ENCODE measurements at places on chromosomes 16 and 17.

DNA sequence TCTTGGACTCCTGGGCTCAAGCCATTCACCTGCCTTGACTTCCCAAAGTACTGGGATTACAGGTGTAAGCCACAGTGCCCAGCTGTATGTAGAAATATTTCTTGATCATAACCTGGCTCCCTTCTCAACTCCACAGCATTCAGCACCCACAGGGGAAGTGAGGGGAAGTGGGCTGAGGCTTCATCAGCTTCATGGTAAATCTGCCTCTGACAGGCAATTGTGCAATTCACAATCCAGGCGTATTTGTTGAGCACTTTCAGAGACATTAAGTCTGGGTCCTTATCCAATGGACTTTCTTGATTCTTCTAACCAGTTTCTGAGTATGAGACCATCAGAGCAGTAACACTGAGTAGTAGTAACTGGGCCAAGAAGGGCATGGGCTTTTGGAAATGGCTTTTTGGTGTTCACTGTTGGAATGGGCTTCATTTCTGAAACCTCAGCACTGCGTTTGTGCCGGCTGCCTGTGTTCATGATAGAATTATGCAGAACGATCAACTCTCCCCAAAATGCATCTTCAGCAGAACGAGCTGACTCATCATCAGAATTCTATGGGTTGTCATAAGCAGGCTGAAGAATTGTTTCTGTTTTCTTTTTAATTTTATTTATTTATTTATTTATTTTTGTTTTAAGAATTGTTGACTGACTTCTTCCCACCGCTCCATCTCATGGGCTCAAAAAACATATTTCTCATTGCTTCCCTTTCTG is 28.9 kb downstream of the FAM20A start:
- DNase-seq: no peak

GRCh38 chr16:58086381-58087208 is 42.6 kb downstream of the CFAP20 start:
- no peak for DNase-seq

DNA sequence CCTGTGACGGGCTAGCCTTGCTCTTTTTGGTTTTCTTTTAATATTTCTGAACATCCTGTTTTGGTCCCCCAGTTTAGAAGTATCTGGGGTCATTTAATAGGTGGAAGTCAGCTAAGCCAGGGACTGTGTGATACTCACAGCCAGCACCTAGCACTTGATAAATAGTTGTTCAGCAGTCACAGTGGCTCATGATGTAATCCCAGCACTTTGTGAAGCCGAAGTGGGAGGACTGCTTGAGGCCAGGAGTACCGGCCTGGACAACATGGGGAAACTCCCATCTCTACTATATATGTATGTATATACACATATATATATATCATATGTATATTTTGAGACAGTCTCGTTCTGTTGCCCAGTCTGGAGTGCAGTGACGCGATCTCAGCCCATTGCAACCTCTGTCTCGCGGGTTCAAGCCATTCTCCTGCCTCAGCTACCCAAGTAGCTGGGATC is 1.8 kb upstream of the ZNRF1 start:
- no peak for DNase-seq

DNA sequence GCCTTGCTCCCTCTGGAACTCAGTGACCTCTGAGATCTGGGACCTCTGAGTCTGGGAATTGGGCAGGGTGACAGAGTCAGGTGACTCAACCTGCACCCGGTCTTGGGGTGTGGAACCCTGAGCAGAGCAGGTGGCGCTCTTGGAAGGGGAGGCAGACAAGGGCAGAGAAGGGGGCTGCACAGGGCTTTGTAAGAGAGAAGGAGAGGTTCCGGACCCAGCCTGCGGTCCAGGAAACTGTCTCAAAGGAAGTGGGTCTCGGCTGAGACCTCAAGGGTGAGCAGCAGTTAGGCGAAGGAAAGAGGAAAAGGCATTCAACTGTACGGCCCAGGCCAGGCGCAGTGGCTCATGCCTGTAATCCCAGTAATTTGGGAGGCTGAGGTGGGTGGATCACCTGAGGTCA is 10.0 kb upstream of the RIPOR1 start:
- DNase-seq: no peak

DNA sequence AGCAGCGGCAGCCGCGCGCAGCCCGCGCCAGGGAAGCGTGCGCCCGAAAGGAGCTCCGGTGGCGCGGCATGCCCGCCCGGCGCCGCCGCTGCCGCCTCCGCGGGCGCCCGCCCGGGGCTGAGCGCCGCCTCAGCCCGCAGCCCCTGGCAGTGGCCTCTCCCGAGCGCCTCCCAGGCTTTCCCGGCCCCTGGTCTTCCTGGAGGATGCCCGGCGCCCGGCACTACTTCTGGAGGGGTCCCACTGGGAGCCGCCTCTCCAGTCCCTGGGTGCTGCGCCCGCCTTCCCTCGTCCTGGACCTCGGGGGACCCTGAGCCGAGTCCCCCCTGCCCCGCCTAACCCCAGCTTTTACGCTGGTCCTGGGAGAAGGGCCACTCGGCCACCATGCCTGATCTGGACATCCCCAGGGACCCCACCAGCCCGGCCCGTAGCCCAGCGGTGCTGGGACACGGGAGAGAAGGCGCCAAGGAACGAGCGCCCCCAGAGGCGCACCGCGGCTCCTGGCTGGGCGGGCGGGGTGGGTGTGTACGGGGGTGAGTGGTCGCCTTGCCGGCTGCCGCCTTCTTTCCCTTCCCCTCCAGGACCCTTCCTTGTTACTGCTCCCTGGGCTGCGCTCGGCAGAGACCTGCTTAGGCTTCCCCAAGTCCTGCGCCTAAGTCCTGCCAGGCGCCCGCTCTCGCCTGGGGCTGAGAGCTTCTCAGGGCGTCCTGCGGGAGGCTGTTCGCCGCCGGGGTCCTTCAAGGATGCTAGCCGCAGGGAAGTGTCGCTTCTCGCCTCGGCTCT is 704 bp downstream of the ASIC2 start:
- no peak for DNase-seq

DNA sequence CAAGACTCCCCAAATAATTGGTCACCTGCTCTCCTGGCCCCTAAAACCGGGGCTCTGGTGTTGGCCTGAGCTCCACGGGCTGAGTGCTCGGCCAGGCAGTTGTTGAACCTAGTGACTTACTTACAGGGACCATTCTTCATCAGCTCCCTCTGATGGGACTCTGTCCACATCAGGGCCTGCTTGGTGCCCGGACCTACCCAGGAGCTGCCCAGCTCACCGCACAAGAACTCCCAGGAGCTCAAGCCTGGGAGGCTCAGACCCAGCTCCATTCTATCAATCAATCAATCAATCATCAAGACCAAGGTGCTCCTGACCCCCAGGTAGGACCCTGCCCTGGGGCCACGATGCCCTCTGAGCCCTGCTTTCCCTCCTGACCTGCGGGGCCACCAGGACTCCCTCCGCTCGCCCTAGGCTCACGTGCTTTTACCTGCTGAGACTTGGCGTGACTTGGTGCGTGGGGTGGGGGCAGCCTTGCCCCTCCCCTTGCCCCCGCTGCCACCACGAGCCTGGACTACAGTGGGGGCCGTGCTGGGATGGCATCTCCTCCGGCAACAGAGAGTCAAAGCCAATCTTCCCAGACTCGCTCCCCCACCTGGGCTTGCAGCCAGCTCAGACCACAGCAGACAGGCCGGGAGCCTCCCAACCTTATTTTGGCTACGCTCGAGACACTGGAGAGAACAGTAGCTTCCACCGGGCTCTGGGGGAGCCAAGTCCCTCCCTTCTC is 15.7 kb downstream of the IL34 start:
- DNase-seq: no peak

DNA sequence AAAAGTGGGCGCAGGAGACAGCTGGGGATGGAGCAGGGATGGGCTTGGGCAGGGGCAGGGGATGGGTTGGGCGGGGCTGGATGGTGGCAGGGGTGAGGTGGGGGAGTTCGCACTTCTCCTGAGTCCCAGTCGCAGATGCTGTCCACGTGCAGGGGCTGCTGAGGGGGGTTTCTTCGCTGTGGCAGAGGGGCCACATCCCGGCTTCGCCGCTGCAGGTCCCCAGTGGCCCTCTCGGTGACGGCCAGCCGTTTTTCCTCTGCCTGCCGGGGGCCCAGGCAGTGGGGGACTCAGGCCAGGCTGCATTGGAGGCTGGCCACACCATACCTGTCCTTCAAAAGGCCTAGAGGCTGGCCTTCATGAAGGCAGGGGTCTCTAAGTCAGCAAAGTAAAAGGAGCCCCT is 8.3 kb downstream of the EVPL start:
- DNase-seq: no peak

DNA sequence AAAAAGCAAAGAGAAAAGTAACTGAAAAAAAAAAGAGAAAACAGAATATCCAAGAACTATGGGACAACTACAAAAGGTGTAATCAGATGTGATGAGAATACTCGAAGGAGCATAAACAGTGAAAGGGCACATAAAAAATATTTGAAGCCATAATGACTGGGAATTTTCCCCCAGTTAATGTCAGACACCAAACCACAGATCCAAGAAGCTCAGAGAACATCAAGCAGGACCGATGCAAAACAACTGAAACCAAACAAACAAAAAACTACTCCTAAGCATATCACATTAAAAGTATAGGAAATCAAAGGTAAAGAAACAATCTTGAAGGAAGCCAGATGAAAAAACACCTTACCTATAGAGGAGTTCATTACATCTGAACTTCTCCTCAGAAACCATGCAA is 27.6 kb upstream of the IRX5 start:
- DNase-seq: no peak

DNA sequence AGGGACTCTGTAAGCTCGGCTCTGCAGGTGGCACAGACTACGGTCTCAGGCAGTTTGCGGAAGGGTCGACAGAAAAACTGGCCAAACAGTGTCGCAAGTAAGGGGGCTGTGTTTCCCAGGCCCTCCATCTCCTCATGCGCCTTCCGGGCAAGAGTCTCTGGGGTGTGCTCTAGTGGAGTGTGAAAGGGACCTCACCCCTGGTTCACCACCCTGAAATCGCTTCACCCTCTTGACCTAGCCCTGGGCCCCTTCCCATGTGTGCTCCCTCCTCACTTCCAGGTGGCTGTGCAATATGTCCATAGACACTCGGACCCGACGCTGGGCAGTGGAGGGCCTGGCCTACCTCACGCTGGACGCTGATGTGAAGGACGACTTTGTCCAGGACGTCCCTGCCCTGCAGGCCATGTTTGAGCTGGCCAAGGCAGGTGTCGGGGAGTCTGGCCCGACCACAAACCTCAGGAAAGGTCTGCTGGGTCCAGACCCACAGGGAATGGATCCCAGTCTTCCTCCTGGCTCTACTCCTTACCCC is 22.3 kb downstream of the UNC45B start:
- no peak for DNase-seq

DNA sequence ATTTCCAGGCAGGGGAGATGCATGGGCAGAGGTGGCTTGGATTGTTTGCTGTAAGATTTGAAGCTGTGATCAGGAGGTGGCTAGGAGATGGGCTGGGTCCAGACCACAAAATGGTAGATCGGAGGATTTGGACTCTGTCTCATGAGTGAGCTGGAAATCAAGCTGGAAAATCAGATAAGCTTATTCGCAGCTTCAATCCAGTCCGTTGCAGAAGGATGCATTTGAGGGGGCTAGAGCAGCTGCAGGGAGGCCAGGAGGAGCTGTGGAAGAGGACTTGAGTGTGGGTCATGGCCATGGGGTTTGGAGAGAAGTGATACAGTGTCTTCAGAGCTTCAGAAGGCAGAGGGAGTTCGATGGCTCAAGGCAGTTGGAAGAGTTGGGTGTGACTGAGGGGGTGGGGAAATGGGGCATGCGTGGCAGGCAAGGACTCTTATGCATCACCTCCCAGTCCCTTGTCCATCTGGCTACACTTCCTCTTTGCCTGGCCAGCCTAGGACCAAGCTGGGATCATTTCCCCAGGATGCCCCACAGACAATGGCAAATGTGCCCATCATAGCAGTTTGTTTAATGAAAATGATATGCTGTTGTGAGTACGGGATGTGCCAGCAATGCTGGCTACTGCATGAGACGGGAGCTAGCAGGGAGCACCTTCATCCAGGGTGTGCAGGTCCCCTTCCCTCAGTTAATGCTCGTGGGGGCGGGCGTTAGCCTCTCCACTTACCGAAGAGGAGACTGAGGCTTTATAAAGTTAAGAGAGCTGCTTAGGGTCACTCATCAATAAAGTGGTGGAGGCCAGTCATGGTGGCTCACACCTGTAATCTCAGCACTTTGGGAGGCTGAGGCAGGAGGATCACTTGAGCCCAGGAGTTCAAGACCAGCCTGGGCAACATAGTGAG is 20.6 kb downstream of the QPRT start:
- DNase-seq: no peak

DNA sequence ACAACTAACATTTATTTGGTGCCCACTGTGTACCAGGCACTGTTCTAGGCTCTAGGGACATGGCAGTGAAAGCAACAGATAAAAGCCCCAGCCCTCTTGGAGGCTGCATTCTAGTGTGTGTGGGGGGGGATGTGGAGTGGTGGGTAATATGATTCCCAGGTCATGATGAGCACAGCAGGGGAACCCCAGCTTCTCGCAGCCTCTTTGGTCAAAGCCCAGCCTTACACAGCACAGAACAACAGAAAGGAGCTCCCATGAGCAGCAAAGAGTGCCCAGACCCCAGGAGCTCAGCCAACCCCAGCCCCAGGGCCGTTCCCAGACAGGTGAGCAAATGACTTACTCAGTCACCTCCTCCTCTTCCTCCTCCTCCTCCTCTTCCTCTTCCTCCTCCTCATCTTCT is 21.9 kb downstream of the CNGB1 start:
- DNase-seq: no peak

DNA sequence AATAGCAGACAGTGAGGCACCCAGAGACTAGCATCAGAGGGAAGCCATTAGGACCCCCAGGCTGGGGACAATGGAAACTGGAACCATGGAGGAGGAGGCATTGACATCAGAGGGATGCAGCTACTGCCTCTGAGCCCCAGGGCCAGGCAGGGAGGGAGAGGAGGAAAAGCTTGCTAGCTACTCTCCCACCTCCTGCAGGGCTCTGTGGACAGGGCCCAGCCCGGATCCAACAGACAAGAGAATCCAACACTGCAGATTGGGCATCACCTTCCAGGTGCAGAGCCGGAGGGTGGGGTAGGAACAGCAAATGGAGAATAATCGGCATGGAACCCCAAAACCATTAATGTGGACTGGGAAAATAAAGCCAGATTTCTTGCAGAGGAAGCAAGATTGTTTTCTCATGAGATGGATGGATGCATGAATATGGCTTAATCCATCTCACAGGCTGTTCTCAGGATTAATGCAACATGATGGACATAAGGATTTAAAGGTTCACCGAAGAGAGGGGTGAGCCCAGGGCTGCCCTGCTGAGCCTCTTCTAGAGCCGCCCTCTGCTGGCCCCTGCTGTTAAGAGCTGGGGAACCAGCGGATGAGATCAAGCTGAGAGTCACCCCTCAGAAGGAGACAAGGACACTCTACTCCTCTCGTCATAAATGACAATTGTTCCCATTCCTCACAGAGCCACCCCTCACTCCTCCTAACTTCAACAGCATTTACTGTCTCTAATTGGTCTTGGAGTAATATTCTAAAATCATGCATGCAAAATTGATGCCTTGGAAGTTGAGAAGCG is 48.8 kb downstream of the DNAH3 start:
- no peak for DNase-seq
